ENCODE measurements at places on chromosomes 11 and 22.

DNA sequence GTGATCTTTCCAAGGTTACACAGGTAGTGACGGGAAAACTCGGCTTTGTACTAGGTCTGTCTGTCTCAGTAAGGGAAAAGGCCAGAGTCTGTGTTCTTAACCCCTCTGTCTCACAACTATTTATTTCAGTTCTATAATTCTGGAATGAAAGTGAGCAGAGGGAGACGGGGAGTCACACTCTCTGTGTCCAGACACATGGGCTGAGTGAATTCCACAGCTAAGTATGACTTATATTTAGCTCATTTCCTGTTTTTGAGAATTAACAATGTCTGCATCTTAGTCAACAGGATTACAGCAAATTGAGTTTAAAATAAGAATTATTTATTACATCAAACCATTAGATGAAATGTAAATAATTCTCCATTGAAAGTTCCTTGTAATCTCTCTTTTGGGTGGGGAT lies 62.5 kb upstream of the OR4B1 start:
- no peak overlapping the region for H3K27ac ChIP-seq
- no peak for DNase-seq
- H3K4me1 ChIP-seq = no peaks in the 10 kb centered on the region
- H3K36me3 ChIP-seq = peaks cover 16% of the 10 kb centered on the region
- H3K4me3 ChIP-seq = no peak overlapping the region
- H3K27me3 ChIP-seq = no peaks in the 10 kb centered on the region

DNA sequence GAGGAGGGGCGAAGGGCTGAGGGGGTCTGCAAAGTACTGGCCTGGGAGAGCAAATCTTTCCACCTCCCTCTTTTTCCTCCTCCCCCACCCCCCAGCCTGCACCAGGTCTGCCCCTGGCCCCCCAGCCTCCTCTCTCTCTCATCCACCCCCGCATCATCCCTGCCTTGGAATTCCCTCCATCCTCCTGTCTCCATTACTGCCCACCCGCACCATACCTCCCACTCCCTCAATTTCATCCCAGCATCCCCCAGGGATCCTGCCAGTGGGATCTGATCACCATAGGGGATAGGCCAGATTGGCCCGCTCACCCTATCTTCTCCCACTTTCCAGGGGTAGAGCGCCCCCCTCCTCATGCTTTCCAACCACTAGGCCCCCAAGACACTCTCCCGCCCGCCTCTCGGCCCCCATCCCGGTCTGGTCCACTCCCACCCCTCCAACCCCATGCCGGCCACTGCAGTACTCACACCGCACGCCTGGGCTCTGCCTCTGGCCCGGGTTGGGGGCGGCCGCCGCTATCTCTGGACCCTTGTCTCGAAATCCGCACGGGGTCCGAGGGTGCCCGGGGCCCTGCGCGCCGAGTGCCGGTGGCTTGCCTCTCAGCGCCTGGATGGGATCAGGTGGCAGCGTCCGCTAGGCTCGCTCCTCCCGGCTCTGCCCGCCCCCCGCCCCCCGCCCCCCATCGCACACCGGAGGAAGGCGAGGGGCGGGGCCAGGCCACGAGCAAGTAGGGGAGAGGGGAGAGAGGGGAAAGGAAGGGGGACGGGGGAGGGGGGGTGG lies at the start of gene GAL3ST3:
Gene GAL3ST3, minus strand, starts transcription at position 615 of the 777 bp plus-strand sequence. CDS start 3,746 bp downstream, outside the sequence.
- H3K4me1 ChIP-seq = peaks cover 47% of the 10 kb centered on the region
- no peak within 1 kb of the TSS for H3K4me3 ChIP-seq
- H3K27ac ChIP-seq = peak within 1 kb of the TSS; percentile 9
- no peak for DNase-seq
- H3K27me3 ChIP-seq = no peaks in the 10 kb centered on the region
- H3K36me3 ChIP-seq = no peaks in the 10 kb centered on the region

- H3K4me3 ChIP-seq = no peak overlapping the region
- no peaks in the 10 kb centered on the region for H3K4me1 ChIP-seq
- no peak for DNase-seq
- no peaks in the 10 kb centered on the region for H3K36me3 ChIP-seq
These were observed 220.2 kb upstream of the SNX19 start for GRCh38 chr11:131136486-131136885.

DNA sequence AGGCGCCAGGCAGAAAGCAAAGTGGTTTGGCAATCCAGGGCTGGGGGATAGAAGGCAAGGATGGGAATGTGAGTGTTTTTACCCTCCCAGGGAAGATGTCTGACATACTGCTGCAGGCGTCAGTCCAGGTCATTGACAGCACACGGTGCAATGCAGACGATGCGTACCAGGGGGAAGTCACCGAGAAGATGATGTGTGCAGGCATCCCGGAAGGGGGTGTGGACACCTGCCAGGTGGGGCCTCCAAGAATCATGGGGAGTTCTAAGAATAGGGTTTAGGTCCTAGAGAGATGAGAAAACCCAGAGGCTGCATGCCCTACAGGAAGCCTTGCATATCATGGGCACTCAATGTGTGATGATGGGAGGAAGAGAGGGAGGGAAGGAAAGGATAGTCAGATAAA lies 28.3 kb upstream of the SMIM35 start:
- H3K36me3 ChIP-seq = no peaks in the 10 kb centered on the region
- no peak for DNase-seq
- H3K27ac ChIP-seq = no peak overlapping the region
- no peaks in the 10 kb centered on the region for H3K4me1 ChIP-seq
- H3K27me3 ChIP-seq = no peaks in the 10 kb centered on the region

- H3K4me1 ChIP-seq = peaks cover 53% of the 10 kb centered on the region
- H3K4me3 ChIP-seq = no peak overlapping the region
- no peak for DNase-seq
These were observed 6.0 kb downstream of the MPST start for GRCh38 chr22:37025500-37026070.

GRCh38 chr11:29263971-29264682 lies 752.7 kb downstream of the KCNA4 start:
- H3K4me1 ChIP-seq = no peaks in the 10 kb centered on the region
- no peak overlapping the region for H3K4me3 ChIP-seq
- H3K36me3 ChIP-seq = no peaks in the 10 kb centered on the region
- no peaks in the 10 kb centered on the region for H3K27me3 ChIP-seq
- H3K27ac ChIP-seq = no peak overlapping the region
- no peak for DNase-seq

- peak overlapping the region; percentile 85 for H3K27ac ChIP-seq
- H3K36me3 ChIP-seq = no peaks in the 10 kb centered on the region
- H3K4me1 ChIP-seq = peaks cover 18% of the 10 kb centered on the region
- no peak for DNase-seq
- H3K4me3 ChIP-seq = no peak overlapping the region
These were observed 31.9 kb downstream of the PDGFB start for GRCh38 chr22:39212721-39213376.

DNA sequence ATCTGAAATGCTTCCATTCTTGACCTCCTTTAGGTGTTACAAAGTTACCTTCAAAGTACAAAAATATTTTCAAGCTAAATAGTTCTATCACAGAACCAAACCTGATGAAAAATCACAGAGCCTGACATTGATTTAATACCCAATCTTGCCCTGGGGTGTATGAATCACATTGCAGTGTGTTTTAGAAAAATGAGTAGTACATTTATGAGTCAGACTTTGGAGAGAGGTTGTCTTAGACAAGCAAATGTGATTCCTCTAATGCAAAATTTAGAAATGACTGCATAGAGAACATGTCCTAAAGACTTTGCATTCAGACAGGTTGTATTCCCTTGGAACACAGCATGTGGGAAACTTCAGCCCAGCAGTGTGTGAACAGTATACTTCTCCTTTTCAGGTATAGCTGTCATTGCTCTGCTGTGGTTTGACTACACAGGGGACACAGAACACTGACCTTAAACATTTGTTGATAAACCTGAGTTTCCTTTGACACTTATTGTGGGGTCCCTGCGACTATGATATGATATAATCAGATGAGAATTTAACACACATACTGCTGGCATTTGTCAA lies 972.1 kb downstream of the JRKL start:
- no peak overlapping the region for H3K4me3 ChIP-seq
- H3K36me3 ChIP-seq = no peaks in the 10 kb centered on the region
- no peaks in the 10 kb centered on the region for H3K27me3 ChIP-seq
- no peak overlapping the region for H3K27ac ChIP-seq
- no peaks in the 10 kb centered on the region for H3K4me1 ChIP-seq
- no peak for DNase-seq

- H3K4me1 ChIP-seq = no peaks in the 10 kb centered on the region
- H3K36me3 ChIP-seq = no peaks in the 10 kb centered on the region
- H3K4me3 ChIP-seq = no peak overlapping the region
- DNase-seq = no peak
- no peaks in the 10 kb centered on the region for H3K27me3 ChIP-seq
These were observed 1225.9 kb upstream of the CNTN5 start for GRCh38 chr11:97794876-97795275.

DNA sequence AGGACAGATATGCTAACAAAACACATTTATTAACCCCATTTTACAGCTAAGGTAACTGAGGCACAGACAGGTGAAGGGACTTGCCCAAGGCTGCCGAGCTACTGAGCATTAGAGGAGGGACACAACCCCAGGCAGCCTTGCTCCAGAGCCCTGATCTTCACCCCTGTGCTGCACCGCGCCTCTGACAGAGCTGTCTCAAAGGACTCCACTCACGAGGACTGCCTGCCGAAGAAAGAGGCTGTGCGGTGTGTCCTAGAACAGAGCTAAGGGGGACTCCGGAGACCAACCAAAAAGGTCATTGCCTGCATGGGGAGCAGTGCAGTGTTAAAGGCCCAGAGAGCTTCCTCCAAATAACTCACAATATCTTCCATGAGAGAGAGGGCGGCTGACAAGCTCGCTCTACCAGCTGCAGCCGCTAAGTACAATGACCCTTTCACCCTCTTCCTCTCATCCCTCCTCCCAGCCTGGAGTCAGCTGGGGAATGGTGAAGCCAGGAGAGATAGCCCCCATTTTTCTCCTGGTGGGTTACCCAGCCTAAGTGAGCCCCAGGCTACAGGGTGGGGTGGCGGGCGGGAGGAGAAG lies 119.2 kb downstream of the DSCAML1 start:
- no peak overlapping the region for H3K4me3 ChIP-seq
- H3K27me3 ChIP-seq = no peaks in the 10 kb centered on the region
- H3K36me3 ChIP-seq = no peaks in the 10 kb centered on the region
- DNase-seq = no peak

GRCh38 chr11:47162426-47162825 lies 14.3 kb downstream of the ARFGAP2 start:
- H3K27me3 ChIP-seq = no peaks in the 10 kb centered on the region
- H3K36me3 ChIP-seq = peaks cover 25% of the 10 kb centered on the region
- no peak for DNase-seq
- H3K27ac ChIP-seq = no peak overlapping the region
- H3K4me3 ChIP-seq = no peak overlapping the region

DNA sequence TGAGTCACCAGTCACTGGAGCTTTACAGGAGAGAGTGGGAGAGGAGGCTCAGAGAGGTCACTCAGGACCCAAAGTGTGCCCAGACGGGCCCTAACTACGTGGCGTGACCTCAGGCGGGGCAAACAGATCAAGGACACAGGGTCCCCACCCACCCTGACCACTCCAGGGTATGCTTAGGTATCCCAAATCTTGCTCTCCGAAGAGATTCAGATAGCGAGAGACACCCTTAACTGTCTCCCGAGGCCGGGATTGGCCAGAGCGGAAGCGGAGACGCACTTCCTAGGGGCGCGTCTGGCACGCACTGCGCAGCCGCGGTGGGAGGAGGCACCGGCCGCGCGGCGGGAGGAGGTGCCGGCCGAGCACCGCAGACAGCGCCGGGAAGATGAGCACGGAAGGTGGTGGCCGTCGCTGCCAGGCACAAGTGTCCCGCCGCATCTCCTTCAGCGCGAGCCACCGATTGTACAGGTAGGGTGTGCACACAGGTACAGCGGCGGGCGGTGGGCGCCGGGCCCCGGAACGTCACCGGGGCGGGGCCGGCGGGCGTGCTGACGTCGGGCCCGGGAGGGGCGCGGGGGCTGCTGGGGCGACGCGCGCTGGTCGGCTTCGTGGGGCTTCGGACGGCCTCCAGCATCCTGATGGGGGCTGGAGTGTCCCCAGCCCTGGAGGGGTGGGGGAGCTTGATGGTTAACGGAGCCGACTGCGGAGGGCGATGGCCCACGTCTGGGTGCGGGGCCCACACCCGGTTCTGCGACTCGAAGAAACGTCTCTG lies at the start of gene PTS:
Gene PTS, plus strand, starts transcription at position 367 of the 769 bp plus-strand sequence. Its CDS starts 16 bp downstream, at position 383.
- H3K36me3 ChIP-seq = no peaks in the 10 kb centered on the region
- peaks cover 7% of the 10 kb centered on the region for H3K4me1 ChIP-seq
- H3K27me3 ChIP-seq = no peaks in the 10 kb centered on the region
- H3K27ac ChIP-seq = peak within 1 kb of the TSS; percentile 94
- peak within 1 kb of the TSS; percentile 82 for H3K4me3 ChIP-seq

- DNase-seq = no peak
- peaks cover 27% of the 10 kb centered on the region for H3K36me3 ChIP-seq
- H3K4me1 ChIP-seq = peaks cover 32% of the 10 kb centered on the region
- no peak overlapping the region for H3K4me3 ChIP-seq
- no peaks in the 10 kb centered on the region for H3K27me3 ChIP-seq
- H3K27ac ChIP-seq = no peak overlapping the region
These were observed 27.4 kb downstream of the IL18BP start for GRCh38 chr11:72026090-72026489.

GRCh38 chr22:49052023-49052538 lies 775.6 kb downstream of the BRD1 start:
- H3K27me3 ChIP-seq = peaks cover 7% of the 10 kb centered on the region
- H3K4me1 ChIP-seq = no peaks in the 10 kb centered on the region
- no peak overlapping the region for H3K4me3 ChIP-seq
- no peak overlapping the region for H3K27ac ChIP-seq
